ENCODE measurements at places on chromosomes 16 and 17.

DNA sequence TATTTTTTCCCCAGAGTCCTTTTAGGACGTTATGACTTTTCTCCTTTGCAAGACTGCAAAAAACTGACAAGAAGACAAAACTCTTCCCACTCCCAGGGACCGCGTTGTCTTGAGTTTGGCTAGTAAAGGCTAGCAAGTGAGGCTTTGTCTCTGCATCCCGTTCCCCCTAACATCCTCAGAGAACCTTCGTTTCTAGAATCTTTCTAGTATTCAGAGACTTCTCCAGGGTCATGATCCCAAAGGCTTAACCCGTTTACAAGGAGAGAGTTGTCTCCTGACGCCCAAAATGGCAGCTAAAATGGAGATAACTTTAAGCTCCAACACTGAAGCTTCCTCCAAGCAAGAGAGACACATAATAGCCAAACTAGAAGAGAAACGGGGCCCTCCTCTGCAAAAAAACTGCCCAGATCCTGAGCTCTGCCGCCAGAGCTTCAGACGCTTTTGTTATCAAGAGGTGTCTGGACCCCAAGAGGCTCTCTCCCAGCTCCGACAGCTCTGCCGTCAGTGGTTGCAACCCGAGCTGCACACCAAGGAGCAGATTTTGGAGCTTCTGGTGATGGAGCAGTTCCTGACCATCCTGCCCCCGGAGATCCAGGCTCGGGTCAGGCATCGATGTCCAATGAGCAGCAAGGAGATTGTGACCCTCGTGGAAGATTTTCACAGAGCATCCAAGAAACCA is 843 bp downstream of the ZNF174 start:
- DNase-seq = peak; percentile 47

DNA sequence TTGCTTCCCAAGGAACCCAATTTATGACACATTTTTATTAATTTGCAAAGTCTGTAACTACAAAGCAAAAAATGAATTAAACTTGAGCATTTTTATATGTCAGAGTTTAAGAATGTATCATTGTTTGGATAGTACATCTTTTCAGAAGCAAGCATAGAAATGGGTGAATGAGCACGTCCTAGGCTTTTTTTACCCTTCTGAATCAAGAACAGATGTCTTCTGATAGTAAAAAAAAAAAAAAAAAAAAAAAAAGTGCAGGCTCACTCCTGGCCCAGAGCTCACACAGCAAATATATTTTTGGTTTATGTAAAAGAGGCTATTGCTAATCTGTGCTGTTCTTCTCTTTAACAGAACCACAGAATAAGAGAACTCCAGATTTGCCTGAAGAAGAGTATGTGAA is 6.3 kb downstream of the TERF2IP start:
- no peak for DNase-seq

- no peak for DNase-seq
These were observed 18.8 kb downstream of the DHX38 start for GRCh38 chr16:72112452-72112792.

- DNase-seq = no peak
These were observed 154.2 kb downstream of the MRM1 start for GRCh38 chr17:36755586-36755985.

GRCh38 chr17:67323445-67323844 is 42.9 kb downstream of the PSMD12 start:
- no peak for DNase-seq

DNA sequence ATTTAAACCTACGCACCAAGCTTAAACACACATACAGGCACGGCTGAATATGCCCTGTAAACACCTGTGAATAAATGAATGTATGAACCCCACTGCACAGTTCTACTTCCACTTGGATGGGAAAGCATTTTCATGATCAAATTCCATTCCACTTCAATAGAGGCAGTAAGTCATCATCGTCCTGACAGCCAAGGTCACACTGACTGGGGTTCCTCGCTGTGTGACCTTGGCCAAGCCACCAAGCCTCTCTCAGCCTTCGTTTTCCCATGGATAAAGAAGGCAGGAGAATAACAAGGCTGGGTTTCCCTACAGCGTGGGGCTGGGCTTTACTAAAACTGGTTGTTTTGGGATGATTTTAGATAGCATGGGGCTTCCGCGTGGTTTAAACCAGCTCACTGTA is 82.8 kb downstream of the TBC1D16 start:
- DNase-seq = no peak

GRCh38 chr16:13926891-13927290 is 6.9 kb downstream of the ERCC4 start:
- no peak for DNase-seq

GRCh38 chr16:29025218-29025617 is 40.4 kb downstream of the LAT start:
- DNase-seq = no peak

- DNase-seq = no peak
These were observed 30.7 kb upstream of the CDH5 start for GRCh38 chr16:66335704-66336329.

DNA sequence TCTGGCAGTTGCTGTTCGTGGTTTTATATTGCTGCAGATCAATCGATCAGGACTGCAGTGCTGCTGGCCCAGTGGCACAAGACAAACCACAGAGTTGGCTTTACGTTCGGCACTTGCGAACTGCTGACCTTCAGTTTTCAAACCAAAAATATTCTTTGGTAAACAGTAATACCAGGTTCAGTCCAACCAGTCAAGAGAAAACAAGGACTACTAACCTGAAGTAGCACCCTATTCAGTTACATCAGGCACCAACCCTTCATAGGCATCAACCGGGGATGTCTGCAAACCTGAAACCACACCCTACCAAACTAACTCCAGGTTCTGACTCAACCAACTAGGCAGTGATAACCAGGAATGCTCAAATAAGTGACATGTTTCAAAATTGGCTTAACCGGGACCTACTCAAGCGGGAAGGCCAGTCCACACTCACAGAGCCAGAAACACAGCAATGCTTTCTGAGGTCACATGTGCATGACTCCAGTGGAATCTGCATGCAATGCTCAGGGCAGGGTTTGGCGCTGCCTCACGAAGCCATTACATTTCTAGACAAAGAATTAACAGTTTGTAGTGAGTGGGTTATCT is 91.1 kb downstream of the SMG6 start:
- no peak for DNase-seq

GRCh38 chr17:56142781-56143180 is 10.5 kb upstream of the ANKFN1 start:
- no peak for DNase-seq

GRCh38 chr17:45768000-45768399 is 16.1 kb upstream of the CRHR1 start:
- peak; percentile 1 for DNase-seq

- DNase-seq = no peak
These were observed 15.4 kb downstream of the ARL2BP start for GRCh38 chr16:57260294-57260929.

- DNase-seq = peak; percentile 68
These were observed 683 bp upstream of the PSMB3 start for GRCh38 chr17:38751808-38752307.

GRCh38 chr17:4987767-4988567 is 492 bp upstream of the CAMTA2 start:
- DNase-seq = peak; percentile 5
